ENCODE measurements at places on chromosomes 5 and 9.

GRCh38 chr5:128257076-128257475 is 173.5 kb downstream of the SLC12A2 start:
- no peak for DNase-seq

DNA sequence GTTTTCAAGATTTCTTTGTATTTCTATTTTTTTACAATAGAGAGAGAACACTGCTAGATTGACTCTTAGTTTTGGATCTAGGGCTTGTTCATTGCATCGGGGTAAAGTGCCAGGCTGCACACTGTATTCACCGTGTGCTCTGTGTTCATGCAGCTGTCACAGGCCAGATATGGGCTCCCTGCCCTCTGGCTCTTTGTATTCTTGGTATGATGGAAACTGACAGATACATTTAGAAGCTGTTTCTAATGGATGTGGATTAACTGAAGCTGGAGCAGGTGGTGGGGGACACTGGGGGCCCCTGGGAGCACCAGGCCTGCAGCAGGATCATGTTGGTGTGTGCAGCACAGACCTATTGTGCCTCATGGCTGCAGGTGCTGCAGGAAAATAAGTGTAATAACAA is 28.0 kb downstream of the SLC36A1 start:
- no peak for DNase-seq

- DNase-seq: peak; percentile 38
Measured at GRCh38 chr9:129879103-129879699, 43.9 kb downstream of the USP20 start.

DNA sequence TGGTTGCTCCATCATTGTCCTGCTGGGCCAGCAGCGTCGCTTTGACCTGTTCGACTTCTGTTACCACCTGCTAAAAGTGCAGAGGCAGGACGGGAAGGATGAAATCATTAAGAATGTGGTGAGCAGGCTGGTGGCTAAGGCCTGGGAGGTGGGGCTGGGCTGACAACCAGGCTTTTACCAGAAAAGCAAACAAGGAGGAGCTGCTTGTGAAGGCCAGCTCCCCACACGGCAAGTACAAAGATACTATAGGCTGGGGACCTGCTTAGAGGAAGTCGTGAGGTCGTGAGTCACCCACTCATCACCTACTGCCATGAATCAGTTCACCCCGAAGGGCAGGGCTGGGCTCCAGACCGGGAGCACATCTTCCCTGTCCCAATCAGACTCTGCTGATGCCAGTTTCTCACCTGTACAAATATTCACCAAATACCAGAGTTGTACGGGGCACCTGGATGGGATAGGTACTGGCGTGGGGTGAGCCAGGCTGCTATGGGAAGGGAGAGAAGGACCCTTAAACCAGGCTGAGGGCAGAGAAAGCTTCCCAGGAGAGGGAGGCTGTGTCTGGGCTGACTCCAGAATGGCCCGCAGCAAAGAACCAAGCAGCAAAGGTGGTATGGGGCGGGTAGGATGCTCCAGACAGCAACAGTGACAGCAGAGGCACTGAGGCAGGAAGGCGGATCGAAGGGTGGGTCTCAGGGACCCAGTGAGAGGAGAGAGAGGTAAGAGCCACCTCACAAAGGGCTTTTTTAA is 69.3 kb upstream of the NIPAL4 start:
- peak; percentile 49 for DNase-seq

DNA sequence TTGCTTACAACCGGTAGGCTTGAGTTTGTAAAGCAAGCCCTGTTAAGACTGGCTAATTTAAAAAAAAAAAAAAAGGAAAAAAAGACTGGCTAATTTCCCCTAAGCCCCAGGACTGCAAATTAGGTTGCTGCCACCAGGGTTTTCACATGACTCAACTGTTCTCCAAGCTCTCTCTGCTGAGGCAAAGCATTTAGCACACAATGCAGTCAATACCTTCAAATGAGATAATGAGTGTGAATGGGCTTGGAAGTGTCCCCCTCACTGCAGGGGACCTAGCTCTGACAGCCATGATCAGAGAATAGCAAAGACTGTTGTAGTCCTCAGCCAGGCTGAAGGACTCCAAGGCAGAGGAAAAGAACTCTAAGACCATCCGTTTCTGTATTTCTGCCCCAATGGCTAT is 42.8 kb upstream of the ZSWIM6 start:
- no peak for DNase-seq

GRCh38 chr5:126927429-126927828 is 102.9 kb downstream of the MARCHF3 start:
- DNase-seq: no peak

GRCh38 chr9:27195191-27195590 is 86.2 kb downstream of the TEK start:
- DNase-seq: no peak

DNA sequence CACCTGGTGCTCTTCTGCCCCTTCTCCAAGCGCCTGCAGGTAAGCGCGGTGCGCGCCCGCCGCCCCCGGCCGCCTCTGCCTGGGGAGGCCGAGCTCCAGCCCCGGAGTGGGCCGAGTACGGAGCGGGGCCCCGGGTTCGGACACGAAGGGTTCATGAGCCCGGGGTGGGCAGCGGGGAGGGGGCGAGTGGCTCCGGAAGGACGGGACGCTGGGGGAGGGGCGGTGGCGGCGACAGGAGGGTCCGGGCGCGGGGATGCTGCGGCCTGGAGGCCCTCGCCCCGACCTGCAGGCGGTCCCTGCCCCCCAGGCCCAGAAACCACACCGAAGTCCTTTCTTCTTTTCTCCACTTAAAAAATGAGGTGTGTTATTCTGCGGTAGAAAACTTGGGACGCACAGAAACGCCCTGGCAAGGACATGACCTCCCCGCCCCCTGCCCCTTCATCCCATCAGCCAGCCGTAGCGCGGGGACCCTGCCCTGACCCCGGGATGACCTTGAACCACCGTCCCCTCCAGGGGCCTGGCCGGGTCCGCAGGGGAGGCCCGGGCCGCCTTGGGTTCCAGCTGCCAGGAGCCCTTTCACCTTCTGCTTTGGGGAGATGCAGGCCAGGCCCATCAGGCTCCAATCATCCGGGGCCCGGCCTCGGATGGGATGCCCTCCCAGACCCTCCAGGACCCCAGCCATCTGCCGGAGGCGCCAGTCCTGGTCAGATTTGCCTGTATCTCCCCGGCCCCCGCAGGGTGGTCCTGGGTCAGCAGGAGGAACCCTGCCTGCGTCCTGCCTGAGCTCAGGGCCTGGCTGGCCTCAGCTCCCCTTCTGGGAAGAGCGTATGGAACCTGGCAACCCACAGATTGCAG is 545 bp downstream of the DIPK1B start:
- DNase-seq: no peak

DNA sequence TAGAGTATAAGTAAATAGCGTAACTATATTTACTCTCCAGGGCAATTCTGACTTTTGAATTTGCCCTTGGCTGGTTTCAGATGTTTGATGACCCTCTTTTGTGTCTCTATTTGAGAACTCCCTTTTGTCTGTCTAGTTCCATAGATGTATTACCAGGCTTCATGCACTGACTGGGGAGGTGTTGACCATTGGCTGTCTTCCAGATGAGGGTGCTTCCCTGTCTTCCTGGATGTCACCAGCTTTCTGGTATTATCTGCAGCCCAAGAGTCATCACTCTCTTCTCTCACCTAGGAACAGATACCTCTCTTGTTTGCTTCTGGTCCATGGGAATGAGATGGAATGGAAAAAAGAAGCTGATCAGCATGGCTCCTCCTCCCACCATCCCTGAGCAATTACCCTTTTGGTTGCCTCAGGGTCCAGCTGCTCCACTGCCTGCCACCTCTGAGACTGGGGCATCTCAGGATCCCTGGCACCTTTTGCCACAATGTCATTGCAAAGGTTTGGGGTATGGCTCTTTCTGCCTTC is 58.7 kb upstream of the TMED7 start:
- DNase-seq: no peak

GRCh38 chr5:34676416-34676815 is 20.3 kb downstream of the RAI14 start:
- DNase-seq: no peak

- DNase-seq: no peak
Measured at GRCh38 chr5:39021413-39021812, 52.8 kb downstream of the RICTOR start.
